NCI-H446 (cell line): ENCODE measurements at places on chromosomes 16 and 17.

DNA sequence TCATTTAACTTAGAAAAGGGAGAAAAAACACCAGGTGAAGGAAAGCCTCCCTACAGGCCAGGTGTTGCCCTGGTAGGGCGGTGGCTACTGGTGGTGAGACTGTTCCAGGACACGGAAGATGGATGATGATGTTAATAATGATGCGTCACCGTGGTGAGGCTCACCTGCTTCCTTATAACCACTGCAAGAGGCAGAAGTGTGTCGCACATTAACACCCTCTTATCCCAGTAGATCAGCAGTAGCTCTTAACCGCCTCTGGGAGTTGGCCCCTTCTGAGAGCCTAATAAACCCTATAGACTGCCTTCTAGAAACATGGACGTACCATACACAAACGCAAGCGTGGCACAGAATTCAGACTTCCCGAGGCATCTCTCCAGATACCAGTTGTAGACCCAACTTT, 7.8 kb downstream of the BFAR start:
- no peak for DNase-seq

DNA sequence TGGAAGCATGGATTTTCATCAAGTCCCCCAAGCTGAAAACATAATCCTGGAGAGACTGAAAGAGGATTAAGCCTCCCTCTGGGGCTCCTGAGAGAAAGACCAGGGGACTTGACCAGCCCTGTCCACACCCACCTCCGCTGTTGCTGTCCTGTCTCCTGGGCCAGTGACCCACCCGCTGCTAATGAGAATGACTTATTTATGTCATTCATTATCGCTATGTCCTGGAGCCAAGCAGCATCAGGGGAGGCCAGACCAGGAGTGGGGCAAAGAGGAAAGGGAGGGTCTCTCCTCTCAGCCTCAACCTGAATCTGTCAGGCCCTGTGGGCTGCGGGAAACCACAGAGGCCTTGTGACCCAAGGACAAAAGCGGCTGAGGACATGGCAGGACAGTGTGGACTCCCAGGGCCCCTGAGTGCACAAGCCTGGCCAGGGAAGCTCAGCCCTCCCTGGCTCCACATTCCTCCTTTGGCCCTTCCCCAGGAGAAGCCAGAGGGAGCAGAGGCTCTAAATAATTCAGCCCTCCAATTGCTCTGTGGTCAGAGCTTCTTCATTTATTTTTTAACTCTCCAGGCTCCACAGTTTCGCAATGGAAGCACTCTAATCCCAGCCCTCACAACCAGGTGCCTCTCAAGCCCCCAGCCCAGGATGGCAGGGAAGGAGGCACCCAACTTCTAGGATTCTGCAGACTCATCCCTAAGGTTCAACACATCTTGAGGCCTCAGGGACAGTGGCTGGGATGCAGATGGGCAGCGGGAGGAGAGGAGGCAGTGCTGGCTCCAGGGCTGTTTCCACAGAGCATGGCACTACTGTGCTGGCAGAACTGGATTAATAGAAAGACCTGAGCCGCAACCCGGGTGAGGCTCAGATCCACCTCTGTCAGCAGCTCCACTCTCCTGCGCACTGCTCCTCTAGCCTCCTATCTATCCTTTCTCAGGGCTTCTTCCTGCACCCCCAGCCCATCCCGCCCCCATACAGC, 19.1 kb downstream of the CUEDC1 start:
- no peak for DNase-seq

DNA sequence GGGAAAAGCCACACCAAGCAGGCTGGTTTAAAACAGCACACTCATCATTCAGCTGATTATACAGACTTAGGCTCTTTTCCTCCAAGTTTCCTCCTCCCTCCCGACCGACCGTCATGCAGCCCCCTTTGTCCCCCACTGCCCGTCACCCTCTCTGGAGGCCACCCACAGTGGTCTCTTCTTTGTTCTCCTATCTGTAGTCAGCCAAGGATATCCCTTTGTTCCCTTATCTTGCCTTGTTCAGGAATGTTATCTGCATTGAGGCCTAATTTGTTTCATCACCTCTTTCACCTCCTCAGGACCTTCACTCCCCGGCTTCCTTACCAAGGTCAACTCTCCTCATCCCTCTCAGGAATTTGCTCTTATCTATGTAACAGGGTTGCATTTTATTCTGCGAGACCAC, 186.4 kb upstream of the CDH13 start:
- no peak for DNase-seq

DNA sequence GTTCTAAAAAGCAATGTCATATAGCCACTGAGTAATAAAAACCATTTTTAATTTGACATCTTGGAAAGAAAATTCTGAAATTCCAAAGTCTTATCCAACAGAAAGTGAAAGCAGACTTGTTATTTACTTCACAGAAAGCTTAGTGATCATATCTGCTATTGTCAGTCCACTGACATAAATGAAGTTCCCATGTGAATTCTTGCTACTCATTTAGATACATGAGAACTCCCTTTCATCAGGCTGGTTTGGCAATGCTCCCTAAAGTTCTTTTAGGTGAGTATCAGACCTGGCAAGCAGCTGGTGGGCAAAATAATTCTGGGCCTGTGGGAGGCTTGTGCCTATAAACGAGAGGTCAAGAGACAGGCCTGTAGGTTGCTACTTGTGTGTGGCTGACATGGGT, 23.4 kb downstream of the NME2 start:
- no peak for DNase-seq

- DNase-seq: peak; percentile 37
These were observed 1425.1 kb upstream of the CDH8 start for GRCh38 chr16:63461248-63461841.

- no peak for DNase-seq
These were observed 74.1 kb upstream of the IRX3 start for GRCh38 chr16:54360681-54361080.

DNA sequence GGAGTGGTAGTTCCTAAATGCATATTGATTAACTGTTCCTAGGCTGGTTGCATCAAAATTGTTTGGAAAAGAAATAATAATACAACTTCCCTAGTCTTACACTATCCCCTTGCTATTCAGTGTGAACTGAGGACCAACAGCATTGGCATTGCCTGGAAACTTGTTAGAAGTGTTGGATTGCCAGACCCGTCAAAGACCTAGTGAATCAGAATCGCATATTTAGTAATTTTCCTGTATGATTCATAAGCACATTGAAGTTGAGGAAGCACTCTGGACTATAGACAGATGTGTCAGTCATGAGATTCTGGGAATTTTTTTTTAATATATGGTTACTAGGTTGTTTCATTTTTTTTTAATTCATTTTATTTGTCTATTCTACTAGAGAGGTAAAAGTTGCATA, 34.7 kb upstream of the KCNJ16 start:
- DNase-seq: no peak

GRCh38 chr16:17360693-17361122, 110.1 kb downstream of the XYLT1 start:
- DNase-seq: no peak

GRCh38 chr17:76527430-76528111, 9.9 kb downstream of the CYGB start:
- no peak for DNase-seq

GRCh38 chr16:27374804-27375425, 27.1 kb upstream of the IL21R start:
- peak; percentile 30 for DNase-seq

DNA sequence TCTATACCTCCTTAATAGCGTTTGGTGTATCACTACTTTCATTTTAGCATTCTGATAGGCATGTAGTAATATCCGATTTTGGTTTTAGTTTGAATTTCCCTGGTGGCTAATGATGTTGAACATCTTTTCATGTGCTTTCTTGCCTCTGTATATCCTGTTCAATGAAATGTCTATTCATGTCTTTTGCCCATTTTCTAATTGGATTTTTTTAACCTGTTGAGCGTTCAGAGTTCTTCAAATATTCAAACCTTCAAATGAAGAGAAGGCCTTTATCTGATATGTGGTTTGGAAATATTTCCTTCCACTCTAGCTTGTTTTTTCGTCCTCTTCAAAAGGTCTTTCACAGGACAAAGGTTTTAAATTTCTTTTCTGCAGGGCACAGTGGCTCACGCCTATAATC, 2.4 kb upstream of the NME1 start:
- DNase-seq: no peak

DNA sequence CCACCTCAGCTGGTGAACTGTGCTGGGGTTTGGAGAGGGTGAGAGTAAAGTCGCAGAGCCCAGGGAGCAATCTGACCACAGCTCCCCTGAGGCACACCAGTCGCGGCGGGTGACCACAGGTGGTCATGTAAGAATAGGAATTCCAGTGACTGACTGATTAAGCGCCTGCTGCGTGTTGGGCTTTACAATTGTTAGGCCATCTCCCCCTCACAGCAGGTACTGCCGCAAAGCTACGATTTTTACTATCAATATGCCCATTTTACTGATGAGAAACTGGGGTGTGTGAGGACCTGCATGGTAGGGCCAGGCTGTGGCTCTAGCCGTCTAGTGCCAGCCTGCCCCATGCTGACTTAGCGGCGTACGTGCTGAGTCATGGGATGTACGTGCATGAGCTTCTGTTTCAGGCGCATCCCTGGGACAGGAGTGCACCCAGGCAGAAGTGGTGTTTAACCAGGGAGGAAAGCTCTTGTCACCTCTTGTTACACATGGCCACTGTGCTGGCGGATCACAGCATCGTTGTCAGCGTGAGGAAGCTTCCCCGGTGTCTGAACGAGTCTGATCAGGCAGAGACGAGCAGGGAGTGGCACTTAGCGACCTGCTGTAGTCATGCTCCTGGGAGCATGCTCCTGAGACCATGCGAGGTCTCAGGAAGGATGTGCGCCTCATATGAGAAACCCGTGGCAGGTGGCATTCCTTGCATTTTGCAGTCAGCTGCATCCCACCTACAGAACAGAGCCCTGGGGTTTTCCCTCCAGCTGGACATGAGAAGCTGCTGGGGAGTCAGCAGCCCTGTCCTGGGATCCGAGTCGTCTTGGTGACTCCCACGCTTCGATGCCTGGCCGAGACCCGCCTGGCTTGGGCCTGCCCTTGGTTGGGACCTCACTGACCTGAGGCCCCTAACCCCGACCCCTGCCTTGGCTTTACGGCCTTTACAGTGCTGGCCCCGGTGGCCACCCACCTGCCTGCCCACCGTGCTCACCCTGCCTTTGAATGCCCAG, 163.7 kb upstream of the CHMP6 start:
- no peak for DNase-seq

DNA sequence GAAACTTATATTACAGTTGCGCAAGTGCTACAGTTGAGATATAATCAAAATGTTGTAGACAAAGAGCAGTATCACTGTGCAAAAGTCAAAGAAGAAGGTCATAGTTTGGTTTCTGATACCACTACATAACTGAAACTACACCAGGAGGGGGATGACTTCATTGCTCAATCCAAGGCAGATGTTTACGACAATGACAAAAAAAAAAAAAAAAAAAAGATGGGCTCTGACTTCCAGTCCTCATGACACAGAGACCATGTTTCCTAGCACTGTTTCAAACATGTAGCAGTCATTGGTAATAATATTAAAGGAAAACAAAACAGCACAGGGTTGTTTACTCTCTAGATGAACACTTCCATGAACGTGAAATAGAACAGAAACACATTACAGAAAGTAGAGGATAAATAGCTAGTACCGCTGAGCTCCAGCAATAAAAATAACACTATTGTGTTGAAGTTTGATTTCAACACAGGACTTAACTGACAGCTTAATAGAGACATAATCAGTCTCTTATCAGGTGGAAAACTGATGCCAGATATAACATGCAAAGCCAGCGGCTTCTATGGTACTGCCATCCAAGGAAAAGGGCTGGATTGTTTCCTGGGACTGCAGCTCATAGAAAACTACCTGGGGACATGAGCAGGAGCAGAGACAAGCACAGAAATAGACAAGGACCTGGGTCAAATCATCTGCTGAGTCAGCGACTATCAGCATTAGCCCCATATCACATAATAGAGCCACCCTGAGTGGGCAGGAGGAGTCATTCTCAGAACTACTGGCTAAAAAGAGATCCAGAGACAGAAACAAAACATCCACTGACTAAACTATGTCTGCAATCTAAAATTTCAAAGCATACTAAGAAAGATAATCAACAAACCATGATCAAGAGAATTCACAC, 463.6 kb upstream of the SOX9 start:
- DNase-seq: no peak

DNA sequence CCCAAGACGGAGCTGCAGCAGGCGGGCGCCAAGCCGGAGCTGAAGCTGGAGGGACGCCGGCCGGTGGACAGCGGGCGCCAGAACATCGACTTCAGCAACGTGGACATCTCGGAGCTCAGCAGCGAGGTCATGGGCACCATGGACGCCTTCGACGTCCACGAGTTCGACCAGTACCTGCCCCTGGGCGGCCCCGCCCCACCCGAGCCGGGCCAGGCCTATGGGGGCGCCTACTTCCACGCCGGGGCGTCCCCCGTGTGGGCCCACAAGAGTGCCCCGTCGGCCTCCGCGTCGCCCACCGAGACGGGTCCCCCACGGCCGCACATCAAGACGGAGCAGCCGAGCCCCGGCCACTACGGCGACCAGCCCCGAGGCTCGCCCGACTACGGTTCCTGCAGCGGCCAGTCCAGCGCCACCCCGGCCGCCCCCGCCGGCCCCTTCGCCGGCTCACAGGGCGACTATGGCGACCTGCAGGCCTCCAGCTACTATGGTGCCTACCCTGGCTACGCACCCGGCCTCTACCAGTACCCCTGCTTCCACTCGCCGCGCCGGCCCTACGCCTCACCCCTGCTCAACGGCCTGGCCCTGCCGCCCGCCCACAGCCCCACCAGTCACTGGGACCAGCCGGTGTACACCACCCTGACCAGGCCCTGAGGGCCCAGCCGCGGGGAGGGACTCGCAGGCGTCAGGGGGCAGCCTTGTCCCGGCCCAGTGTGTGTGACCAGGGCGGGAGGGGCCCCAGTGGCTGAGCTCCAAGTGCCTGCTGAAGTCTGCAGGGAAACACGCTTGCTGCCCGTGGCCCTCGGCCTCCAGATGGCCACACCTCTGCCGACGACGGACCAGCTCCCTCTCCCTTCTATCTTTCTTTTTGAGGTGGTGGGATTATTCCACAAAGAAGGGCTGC, 3.4 kb downstream of the SOX8 start:
- DNase-seq: no peak

DNA sequence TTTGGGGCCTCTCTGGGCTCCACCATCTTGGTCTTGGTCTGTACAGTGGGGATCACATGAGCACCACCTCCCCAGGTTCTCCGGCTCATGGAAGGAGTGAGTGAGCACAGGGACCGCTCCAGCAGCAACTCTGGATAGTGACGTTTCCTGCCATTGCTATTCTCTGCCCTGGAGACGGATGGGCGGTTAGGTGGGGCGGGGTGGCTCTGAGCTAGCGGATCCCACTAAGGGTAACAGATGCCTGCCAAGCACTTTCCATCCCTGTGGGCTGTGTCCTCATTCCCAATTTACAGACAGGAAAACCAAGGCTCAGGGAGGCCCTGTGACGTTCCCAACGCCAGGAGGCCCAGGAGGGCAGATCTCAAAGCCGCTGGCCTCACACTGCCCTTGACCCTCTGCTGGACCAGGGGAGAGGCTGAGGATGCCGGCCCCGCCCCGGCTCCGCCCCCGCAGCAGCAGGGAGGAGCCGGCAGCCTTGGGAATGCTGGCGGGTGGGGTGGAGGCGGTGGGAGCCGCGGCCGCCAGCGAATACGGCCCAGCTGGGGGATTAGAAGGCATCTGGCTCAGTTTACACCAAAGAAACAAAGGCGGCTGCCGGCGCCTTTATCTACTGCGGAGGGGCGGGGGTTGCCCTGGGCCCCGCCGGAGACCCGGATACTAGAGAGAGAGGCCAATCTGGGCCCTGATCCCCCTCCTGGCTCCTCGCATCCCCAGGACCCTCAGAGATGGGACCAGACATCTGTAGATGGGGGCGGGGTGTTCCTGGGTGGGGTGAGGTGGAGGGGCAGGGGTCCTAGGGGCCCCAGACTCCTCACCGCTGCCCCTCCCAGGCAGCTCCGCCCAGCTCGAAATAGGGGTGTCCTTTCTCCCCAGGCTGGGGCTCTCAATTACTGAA, 122.3 kb upstream of the CIBAR2 start:
- no peak for DNase-seq
